Fibroblast of pulmonary artery (primary cell): ENCODE measurements at places on chromosomes 7 and 10.

DNA sequence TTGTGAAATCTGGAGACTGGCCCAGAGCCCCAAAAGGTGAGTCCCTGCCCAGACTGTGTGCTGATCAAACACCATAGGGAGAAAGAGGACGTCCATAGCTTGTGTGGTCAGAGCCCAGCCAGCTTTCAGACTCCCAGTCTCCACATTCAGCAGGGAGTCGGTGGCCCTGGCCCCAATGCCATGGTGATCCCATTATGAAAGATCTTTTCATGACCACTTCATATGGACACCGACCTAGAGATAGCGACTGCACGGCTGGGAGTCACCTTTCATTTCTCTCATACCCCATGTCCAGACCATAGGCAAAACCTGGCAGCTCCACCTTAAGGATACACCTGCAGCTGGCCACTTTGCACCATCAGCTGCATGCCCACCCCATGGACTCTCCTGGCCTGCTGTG, 126.4 kb downstream of the ARHGAP22 start:
- DNase-seq = no peak

GRCh38 chr7:94512735-94513564, 3.3 kb downstream of the CASD1 start:
- no peak for DNase-seq

DNA sequence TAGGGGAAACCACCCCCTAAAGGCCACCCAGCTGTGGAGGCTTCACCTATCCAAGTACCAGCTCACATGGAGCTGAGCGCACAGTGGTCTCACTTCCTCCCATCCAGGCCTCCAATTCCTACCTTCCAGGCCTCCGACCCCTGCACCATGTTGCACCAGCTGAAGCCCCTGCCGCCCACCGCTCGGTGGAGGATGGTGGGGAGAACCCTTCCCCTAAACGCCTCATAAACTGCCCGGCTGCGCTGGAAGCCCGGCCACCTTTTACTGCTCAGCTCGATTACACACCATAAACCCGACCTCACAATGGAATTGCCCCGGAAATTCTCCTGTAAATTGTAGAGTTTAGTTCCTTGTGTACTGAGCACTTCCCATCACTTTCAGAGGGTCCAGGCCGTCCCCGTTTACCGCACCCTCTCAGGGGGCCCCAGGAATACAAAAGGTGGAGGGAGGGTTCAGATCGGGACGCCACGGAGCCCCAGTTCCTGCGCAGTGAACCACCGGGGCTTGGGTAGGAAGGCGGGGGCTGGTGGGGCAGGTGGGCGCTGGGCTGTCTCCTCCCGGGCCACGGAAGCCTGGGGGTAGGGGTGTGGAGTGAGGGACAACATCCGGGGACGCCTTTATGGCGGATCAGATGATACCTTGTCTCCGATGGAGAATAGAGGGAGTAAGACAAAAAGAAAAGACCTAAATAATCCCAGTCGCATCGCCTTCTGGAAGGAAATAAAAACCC, 1.4 kb upstream of the HOXA7 start:
- DNase-seq = no peak

- DNase-seq = no peak
These were observed 3.4 kb downstream of the CPXM2 start for GRCh38 chr10:123888256-123888655.

DNA sequence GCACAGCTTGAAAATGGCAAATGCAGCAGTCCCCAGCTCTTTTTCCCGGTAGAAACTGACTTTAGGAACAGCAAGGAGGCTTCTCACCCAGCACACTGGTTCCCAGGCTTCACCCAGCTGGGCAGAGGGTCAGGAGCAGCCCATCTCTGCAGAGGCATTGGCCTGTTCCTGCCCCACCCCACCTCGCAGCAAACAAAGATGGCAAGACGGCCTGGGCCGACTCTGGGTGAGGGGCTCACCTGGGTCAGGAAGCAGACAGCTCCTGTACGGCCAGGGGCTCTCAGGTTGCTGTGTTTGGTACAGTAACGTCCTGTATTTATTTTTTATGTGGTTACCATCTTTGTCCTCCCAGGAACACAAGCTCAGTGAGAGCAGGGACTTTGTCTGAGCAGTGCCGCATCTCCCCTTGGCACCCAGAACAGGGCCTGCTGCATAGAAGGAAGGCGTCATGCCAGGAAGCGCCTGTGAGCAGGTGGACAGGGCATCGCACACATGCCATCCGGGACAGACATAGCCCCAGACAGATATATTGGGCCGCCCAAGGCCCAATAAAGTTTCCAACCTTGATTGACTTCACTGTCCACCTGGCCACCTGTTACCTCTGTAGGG, 585.0 kb upstream of the FOXK1 start:
- no peak for DNase-seq

- no peak for DNase-seq
These were observed 78.1 kb upstream of the VWDE start for GRCh38 chr7:12481722-12482121.

GRCh38 chr7:148044173-148044572, 546.4 kb upstream of the C7orf33 start:
- no peak for DNase-seq

- DNase-seq = peak; percentile 98
These were observed 481.5 kb upstream of the AKR1E2 start for GRCh38 chr10:4344492-4344994.

GRCh38 chr7:47763063-47763974, 181.4 kb upstream of the TNS3 start:
- DNase-seq = peak; percentile 53
